GM23338 (cell line): ENCODE measurements at places on chromosomes 1 and 21. TPM values are rescaled to one million over a fixed set of nuclear protein-coding genes. Genes with fewer than 3 reads are reported as not detected.

DNA sequence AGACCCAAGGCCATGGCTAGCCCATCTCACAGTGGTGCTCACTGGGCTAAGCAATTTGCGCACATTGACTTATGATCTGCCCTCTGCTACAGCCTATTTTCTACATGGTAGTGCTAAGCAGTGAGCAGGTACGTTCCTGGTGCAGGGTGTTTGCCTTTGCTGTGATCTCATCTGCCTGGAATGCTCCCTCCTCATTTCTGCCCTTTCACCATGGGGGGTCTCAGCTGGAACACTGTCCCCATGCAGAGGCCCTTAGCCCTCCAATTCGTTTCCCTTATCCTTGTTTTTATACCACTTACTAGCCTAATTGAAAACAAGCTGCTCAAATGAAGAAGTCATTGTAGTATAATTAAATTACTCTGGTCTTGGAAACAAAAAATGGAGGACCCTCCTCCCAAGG lies 2.0 kb upstream of the B3GALT5 start:
- H3K27me3 ChIP-seq, result no peaks in the 10 kb centered on the region
- H3K27ac ChIP-seq, result peak overlapping the region; percentile 32; the same call in 1 of the 2 replicates
- DNase-seq, result peak; percentile 88
- peaks cover 39% of the 10 kb centered on the region for H3K4me1 ChIP-seq
- H3K4me3 ChIP-seq, result peak overlapping the region; percentile 87

GRCh38 chr1:12477936-12478611 lies 139.9 kb downstream of the DHRS3 start:
- peaks cover 11% of the 10 kb centered on the region for H3K36me3 ChIP-seq
- DNase-seq, result peak; percentile 42
- no peak overlapping the region for H3K27ac ChIP-seq

DNA sequence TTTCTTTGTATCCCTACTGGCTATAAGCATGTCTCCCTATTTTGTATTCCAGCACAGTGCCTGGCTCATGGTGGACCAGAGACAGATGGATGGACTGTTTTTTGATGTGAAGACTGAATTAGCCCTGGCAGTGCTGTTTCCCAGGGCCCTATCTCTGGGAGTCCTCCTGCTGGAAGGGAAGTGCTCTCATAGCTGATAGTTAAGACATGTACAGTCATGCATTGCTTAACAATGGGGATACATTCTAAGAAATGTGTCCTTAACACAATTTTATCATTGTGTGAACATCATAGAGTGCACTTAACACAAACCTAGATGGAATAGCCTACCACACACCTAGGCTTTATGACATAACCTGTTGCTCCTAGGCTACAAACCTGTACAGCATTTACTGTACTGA lies 21.1 kb downstream of the TLCD4 start:
- no peak for DNase-seq
- H3K4me3 ChIP-seq, result no peak overlapping the region
- H3K36me3 ChIP-seq, result no peaks in the 10 kb centered on the region
- no peaks in the 10 kb centered on the region for H3K27me3 ChIP-seq

DNA sequence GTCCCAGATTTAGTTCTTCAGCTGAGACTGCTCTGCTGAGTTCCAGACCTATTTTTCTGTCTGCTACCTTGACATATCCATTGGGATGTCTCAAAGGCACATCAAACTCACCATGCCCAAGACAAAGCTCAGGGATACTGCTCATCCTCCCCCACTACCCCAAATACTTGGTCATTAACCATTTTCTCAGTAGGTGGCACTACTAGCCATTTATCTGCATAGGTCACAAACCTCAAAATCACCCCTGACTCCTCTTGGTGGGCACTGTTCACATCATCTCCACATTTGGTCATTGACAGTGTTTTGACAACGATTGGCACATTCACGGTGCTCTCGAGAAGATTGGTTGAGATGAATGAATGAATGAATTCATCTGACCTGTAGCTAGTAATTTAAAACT lies 32.1 kb downstream of the CACNA1S start:
- H3K27me3 ChIP-seq, result no peaks in the 10 kb centered on the region
- no peak overlapping the region for H3K27ac ChIP-seq
- DNase-seq, result no peak
- H3K36me3 ChIP-seq, result no peaks in the 10 kb centered on the region
- H3K4me3 ChIP-seq, result no peak overlapping the region
- H3K4me1 ChIP-seq, result no peaks in the 10 kb centered on the region

- DNase-seq, result no peak
- H3K4me1 ChIP-seq, result no peaks in the 10 kb centered on the region
- no peaks in the 10 kb centered on the region for H3K36me3 ChIP-seq
- H3K4me3 ChIP-seq, result no peak overlapping the region
Observed at GRCh38 chr1:234936612-234937389, 191.8 kb downstream of the TOMM20 start.

- no peaks in the 10 kb centered on the region for H3K27me3 ChIP-seq
- no peaks in the 10 kb centered on the region for H3K36me3 ChIP-seq
- no peak overlapping the region for H3K4me3 ChIP-seq
- H3K27ac ChIP-seq, result no peak overlapping the region
- H3K4me1 ChIP-seq, result no peaks in the 10 kb centered on the region
- no peak for DNase-seq
Observed at GRCh38 chr21:34724857-34725195, 56.0 kb downstream of the CLIC6 start.

Gene VCAM1
- 0.21 TPM in 1 of 2 replicates, not detected in the other for polyA plus RNA-seq

DNA sequence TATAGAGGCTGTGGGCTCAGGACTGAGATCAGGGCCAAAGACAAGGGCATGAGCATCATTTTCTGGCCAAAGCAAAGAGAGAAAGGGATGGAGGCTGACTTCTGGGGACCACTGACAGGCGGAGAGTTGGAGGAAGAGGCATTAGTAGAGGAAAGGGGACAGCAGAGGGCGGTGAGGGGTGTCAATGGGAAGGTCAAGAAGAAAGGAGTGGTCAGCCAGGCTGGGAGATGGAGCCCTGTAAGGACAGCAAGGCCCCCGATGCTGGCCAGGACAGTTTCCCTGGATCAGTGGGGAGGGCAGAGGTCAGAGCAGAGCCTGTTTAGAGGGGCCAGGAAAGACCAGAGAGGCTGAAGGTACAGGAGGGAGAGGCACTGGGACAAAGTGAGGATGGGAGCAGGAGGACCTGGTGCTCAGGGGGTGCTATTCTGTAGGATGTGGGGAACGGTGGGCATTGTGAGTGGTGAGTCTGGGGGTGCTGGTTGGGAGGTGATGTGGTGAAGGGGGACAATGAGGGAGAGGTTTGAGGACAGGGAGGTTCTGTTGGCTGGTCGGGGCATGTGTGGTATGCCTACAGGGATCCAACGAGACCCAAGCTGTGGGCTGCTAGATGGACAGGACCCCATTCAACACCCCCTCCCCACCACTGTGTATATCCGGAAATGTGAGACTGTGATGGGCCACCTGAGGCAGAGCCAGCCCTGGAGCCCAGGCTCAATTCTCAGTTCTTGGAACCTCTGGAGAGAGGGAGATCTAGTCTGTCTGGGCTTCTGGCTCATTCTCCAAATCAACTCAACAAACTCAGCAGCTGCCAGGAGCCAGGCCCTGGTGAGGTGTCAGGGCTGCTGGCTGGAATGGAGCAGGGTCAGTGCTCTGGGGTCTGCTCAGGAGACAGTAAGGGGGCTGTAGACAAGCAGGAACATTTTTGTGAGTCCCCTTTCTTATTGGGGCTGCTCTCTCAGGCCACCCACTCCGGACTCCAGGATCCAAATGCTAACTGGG lies 1.4 kb upstream of the FAM151A start:
- H3K27ac ChIP-seq, result no peak overlapping the region
- H3K4me1 ChIP-seq, result no peaks in the 10 kb centered on the region
- DNase-seq, result no peak
- no peak overlapping the region for H3K4me3 ChIP-seq

DNA sequence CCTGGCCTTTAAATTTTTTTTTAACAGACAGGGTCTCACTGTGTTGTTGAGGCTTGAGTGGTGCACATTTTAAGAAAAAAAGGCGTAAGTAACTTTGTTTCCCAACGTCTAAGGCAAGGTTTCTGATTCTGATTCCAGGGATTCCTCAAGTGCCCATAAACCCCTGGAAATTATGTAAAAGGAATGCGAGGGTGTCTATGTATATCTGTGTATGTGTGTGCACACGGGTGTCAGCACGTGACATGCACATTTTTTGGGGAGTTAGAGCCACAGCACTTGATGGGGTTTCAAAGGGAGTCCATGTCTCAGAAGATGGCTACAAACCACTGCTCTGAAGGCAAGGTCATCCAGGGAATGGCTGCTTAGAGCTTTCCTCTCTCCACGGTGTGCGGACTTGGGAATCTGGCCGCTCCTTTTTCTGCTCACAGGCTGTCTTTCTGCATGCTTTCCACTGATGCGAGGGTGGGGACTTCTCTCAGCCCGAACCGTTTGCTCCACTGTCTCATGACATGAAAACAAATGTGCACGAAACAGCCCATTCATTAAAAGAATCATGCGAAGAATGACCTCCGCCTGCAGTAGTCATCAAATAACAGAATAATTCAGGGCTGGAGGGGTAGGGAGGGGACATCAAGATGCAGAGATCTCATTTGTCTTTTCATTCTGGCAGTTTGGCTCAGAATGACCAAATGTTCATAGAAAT lies 18.7 kb upstream of the RERE start:
- no peak overlapping the region for H3K4me3 ChIP-seq
- DNase-seq, result no peak
- no peaks in the 10 kb centered on the region for H3K27me3 ChIP-seq
- H3K4me1 ChIP-seq, result no peaks in the 10 kb centered on the region
- H3K36me3 ChIP-seq, result no peaks in the 10 kb centered on the region
